Right renal pelvis (tissue), 4 donors: ENCODE measurements at places on chromosomes 3 and 15.

DNA sequence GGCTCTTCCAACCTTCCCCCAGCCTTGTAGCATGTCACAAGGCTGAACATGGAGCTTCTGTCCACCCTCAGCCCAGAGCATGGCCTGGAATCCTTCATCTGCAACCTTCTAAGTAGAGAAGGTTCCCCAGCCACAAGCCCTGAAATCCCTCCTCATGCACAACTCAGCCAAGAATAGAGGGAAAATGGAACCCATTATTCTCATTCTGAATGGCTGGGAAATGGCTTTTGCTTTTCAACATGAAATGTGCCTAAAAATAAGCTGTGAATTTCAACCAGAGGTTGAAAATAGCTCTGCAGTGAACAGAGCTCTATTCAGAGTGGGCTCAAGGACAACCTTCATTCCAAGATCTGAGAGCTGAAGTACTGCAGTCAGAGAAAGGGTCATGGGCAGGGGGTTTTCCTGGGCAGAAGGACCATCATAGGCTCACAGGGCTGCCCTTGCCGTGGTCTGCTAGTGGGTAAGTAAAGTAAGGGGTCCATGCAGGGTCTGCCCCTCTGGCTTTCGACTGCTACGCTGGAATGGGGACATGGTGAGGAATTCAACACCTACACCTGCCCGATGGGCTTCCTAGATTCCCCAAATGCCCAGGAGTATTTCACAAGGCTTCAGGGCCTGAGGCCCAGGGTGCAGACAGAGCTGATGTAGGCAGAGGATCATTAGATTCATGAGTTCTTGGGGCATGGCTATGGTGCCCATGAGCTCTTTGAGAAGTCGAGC is 35.9 kb downstream of the POC1A start:
- no peak for DNase-seq

- no peak for DNase-seq
Observed at GRCh38 chr15:96593735-96594134, 263.2 kb downstream of the NR2F2 start.

DNA sequence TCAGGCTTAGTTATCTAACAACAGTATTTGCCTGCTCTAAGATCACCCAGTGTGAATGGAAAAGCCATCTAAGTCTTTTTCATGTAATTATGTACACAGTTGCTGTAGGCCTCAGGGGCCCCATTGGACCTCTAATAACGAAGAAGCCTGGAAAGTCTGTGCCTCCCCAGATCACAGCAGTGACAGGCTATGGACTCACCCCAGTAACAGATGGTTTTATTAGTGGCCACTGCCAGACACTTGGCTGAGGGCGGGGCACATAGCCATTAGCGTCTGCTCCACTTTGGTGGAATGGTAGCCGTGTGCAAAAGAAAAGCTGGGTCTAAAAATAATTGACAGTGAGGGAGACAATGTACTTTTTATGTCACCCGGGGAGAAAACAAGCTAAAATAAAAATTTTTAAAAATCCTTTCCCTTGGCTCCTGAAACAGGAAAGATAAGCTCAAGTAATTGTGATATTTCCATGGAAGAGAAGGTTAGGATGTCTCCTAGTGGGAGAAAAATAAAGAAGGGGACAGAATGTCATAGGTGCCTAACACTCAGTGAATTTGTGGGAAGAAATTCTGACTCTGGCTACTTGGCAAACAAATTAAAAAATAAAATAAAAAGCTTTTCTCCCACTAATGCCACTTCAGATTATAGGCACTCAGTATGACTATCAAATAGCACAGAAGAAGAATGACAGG is 44.3 kb upstream of the ZNF385D start:
- DNase-seq, result no peak

GRCh38 chr15:42955518-42955917 is 34.9 kb upstream of the TTBK2 start:
- no peak for DNase-seq

DNA sequence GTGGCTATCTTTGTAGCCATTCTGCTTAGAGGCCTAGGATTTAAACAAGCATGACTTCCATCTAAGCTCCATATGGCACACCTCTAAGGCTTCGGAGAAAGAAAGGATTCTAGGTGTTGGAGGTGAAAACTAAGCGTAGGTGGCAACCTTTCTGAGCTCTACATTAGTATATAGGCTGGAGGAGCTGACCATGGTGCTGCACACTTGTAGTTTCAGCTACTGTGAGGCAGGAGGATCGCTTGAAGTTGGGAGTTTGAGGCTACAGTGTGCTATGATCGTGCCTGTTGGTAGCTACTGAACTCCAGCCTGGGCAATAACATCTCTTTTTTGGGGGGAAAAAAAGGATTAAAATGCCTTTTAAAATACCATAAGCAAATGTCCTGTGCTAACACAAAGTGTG is 7.4 kb downstream of the EAF1 start:
- DNase-seq, result no peak
